ENCODE measurements at places on chromosomes 13 and 19.

DNA sequence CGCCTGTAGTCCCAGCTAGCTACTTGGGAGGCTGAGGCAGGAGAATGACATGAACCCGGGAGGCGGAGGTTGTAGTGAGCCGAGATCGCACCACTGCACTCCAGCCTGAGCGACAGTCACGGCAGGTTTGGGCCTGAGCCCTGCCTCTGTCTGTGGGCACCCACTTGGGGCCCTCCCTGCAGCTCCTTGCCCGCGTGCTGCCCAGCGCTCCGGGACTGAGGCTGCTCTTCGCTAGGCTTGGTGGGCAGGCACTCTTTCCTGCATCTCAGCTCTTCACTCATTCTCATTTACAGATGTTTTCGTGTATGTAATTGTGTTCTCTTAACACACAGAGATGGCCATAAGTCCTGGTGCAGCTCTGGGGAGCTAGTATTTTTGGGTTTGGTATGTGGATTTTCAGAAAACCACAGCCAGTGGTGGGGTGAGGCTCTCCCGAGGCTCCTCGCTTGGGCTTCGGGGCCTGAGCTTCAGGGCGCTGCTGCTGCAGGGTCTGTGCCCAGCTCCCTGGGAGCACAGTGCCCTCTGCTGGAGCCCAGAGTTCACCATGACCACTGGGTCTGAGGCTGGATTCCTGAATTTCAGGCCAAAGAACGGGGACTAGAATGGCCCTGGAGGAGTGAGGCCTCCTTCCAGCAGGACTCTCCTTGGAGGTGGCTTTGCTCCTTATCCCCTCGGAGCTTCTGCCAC, 15.2 kb downstream of the UPF1 start:
- no peak for DNase-seq

DNA sequence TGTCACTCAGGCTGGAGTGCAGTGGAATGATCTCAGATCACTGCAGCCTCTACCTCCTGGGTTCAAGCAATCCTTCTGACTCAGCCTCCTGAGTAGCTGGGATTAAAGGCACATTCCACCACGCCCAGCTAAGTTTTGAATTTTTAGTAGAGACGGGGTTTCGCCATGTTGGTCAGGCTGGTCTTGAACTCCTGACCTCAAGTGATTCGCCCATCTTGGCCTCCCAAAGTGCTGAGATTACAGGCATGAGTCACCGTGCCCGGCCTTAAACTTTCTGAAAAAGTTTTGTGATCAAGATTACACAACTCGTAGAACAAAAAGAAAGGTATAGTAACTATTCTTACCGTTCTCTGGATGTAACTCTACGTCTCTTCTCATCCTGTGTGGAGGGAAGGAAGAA, 21.2 kb downstream of the DNMT1 start:
- DNase-seq = no peak

DNA sequence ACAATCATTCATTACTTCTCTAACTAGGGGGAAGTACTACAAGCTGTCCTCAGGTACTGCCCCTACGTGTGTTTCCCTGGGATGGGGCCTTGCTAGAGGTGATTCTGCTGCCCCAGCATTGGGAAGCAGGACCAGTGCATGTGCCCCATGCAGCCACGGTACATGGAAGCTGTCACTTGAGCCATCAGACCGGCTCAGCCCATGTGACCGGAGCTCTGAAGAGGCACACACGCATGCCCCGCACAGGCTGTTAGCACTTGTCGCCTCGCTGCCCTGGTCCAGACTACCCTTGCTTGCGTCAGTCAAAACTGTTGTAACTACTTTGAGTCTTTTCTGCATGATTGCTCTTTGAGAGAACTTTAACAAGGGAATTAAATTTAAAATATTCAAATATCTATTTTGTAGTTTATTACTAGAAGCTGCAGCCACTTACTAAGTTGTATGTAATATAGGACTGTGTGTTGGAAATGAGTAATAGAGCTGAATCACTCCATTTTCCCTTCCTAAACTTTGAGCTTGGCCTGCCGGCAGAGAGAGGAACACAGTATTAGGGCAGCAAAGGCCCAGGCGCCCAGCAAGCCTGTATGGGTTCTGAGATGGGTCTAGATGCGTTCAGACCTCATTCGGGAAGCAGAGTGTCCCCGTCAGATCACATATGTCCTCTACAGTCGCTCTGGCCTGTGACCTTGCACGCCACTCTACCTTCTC, 42.2 kb downstream of the DHRS12 start:
- no peak for DNase-seq

DNA sequence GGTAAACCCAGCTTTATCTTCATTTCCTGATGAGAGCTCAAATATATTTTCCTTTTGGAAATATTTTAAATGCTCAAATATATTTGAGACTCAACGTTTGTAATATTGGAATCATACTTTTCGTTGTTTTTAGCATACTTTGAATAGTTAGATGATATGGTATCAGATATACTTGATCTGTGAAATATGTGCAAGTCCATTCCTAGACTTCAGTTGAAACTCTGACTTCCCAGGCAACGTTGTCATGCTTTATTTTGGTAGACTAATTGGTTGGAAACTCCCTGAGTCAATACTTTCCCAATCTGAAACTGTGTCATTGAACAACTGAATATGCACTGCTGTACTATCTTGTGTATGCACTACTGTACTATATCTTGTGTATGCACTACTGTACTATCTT, 378.5 kb downstream of the MYO16 start:
- no peak for DNase-seq

- no peak for DNase-seq
Observed at GRCh38 chr19:10660346-10660745, 6.2 kb downstream of the ILF3 start.

Measured in activated CD8-positive, alpha-beta memory T cell treated with anti-CD3 and anti-CD28 coated beads for 1 hour (primary cell).